NCI-H2171 (cell line): ENCODE measurements at places on chromosomes 4 and X.

- DNase-seq: no peak
Observed at GRCh38 chr4:55358668-55359067, 12.6 kb downstream of the SRD5A3 start.

DNA sequence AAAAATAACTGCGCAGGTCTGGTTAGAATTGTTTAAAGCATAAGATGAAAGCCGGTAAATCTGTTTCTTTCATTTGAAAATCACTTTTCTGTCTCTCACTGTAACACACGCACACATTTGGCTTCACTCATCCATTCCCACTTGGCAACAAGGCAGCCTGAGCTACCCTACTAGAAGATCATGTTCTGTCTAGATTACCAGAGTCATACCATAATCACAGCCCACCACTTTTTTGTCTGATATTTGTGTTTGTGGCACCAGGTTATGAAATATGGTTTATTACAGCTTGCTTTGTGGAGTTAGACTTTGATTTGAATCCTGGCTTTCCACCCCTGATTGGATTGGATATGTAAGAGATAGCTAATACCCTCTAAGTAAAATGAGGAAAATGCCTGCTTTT lies 2.2 kb downstream of the USO1 start:
- no peak for DNase-seq

DNA sequence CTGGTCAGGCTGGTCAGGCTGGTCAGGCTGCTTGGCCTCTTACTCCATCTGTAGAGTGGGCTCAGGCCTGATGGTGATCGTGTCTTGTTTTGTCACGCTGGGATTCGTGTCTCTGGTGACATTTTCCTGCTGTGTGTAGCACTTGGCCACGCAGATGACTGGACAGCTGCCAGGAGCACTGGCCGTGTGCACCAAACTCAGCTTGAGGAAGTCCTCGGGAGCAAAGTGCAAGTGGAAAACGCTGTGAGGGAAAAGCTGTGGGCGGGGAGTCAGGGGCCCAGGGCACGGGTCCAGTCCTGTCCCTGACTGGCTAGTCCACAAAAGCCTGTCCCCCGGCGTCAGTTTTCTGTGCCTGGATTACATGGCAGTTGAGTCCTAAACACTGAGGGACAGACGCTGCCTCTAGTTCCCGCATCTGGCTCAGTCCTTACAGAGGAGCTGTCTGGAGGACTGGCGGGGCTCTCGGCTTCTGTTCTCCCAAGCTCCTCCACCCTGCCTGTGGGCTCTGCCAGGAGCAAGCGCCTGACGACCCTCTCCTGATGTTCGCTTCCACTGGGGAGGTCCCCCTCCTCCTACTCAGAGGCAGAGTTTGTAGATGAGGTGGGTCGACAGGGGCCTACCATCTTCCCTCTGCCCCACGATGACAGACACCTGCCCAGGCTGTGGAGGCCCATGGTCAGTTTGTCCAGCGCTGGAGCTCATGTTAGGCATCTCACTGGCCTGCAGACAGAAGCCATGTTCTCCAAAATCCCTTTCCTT lies 35.9 kb upstream of the GRPEL1 start:
- DNase-seq: no peak

- DNase-seq: peak; percentile 21
Observed at GRCh38 chr4:73620115-73620792, at the start of gene RASSF6. RASSF6 (minus strand) TSS chr4:73620436; CDS start chr4:73611795, 8,641 bp downstream.

- DNase-seq: no peak
Observed at GRCh38 chr4:147034372-147034771, 88.7 kb upstream of the TTC29 start.

DNA sequence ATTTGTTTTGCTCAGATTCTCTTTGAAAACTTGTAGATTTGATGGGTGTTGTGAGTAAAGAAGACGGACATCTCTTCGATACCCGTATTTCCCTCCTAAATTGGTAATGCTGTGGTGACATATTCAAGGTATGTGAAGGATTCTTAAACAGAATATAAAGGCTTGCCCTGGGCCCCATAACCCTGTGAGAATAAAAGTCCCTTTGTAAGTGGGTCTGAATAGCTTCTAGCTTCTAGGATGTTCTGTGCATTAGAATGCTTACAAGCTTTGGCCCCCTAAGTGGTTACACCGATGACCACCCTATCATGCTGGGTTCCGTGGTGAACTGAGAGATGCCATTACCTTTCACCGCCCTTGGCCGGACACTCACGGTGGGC lies 574 bp upstream of the MOB1B start:
- DNase-seq: no peak

DNA sequence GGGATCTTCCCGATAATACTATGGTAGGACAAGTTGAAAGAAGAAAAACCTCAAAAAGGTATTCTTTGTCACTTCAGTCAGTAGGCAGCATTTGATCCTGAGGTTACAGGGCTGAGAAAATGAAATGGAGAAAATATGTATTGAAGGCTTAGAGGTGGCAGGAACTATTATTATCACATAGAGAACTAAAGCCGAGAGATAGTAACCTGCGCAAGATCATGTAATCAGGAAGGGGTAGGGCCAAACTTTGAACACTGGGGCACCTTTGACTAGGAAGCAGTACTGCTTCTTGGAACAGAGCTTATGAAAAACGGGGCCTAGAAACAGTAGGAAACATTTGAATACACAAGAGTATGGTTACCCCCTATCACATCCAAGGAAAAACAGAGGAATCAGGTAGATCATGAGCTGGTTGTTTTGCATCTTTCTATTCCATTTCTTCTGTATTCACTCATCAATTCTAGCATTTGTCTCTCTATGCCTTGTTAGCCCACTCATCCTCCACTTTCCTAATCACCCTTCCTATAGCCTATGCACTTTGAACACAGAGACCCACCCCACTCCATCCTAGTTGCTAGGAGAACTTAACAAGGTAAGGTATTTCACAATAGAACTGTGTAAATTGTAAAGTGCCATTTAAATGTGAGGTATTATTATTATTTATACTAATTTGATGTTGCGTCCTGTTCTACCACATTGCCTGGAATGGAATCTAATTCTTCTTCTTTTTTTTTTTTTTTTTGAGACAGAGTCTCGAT lies 34.6 kb upstream of the SLC9A7 start:
- DNase-seq: no peak

GRCh38 chr4:165288639-165289422 lies 38.6 kb upstream of the MSMO1 start:
- DNase-seq: no peak

- DNase-seq: no peak
Observed at GRCh38 chrX:530726-531610, 99.6 kb upstream of the SHOX start.

GRCh38 chrX:53305996-53306937 lies 24.9 kb upstream of the IQSEC2 start:
- DNase-seq: no peak

- no peak for DNase-seq
Observed at GRCh38 chr4:89196745-89197144, 85.4 kb downstream of the TIGD2 start.

DNA sequence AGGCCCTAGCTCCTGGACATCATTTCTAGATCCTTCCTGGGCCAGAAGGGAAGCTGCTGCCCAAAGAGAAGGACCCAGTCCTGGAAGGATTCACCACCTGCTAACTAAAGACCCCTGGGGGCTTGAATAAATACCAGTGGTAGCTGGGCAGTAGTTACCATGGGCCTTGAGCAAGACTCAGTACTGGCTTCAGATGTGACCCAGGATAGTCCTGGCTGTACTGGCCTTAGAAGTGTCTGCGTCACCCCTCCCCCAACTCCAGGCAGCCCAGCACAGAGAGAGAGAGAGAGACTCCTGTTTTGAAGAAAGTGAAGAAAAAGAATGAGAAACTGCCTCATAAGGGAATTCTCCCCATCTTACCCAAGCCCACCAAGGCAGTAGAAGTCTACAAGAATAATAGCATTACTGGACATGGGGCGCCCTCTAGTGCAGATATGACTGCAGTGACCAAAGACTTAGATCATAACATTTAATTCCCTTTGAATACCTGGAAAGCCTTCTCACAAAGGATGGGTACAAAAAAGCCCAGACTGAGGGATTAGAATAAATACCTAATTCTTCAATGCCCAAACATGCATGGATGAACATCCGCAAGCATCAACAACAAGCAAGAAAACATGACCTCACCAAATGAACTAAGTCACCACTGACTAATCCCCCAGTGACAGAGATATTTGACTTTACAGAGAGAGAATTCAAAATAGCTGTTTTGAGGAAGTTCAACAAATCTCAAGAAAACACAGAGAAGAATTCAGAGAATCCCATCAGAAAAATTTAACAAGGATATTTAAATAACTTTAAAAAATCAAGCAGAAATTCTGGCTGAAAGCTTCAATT lies 171.8 kb downstream of the HNRNPD start:
- peak; percentile 24 for DNase-seq

GRCh38 chrX:150334981-150335380 lies 28.1 kb upstream of the MAMLD1 start:
- no peak for DNase-seq

DNA sequence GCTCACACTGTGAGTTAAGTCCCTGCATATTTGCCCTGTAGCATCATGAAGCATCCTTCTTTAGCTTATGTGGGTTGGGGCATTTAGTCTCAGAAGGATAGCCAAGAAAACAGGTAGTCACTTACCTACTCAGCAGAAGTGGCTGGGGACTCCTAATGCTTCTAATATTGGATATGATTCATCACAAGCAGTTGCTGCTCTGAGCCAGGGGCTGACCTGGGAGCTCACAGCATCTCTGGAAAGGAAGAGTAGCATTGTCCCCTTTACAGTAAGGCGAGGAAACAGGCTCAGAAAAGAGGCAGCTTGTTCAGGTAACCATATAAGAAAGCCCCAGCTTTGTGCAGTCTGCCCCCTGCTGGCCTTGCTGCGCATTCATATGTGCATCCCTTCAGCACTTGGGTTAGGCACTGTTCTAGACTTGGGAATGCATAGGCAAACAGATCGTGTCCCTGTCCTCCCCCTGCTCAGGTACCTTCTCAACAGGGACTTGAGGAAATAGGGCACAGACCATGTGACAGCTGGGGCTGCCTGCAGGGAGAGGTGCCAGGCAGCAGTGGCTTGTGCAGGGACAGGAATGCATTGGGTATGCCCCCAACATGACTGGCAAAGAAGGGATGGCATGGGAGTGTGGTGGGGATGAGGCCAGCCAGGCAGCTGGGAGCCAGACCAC lies 35.7 kb upstream of the TBC1D14 start:
- DNase-seq: no peak

DNA sequence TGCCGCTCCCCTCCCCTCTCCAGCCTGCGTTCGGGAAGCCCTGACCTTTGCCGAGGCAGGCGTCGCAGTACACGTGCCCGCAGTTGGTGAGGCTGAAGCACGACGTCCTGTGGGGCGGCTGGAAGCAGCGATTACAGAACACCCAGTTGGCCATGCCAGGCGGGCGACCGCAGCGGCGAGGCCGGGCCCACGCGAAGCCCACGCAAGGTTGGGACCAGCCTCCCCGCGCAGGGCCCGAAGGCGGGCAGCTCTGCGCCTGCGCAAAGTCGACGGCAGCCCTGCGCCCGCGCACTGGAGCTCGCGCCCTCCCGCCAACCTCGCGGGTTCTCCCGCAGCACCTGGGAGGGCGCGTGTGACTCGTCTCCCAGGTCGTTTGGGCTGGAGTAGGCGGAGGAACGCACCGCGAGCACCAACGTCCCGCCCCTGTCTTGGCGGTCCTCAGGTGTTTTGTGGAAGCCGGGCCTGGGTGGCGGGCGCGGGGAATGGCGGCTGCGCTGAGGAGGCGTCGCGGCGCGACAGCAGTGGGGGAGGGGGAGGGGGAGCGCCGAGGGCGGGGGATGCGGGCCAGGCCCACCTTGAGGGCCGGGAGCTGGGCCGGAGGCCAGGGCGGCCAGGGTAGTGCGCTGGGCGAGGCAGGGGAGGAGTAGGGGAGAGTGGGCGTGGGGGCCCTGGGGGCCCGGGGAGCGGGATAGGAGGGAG lies at the start of gene RNF212:
Gene RNF212 (minus strand): TSS at position 254 of the 699 bp plus-strand sequence. CDS start 100 bp downstream, at position 154.
- no peak for DNase-seq

- peak; percentile 41 for DNase-seq
Observed at GRCh38 chrX:39836802-39837420, 260.8 kb downstream of the BCOR start.

DNA sequence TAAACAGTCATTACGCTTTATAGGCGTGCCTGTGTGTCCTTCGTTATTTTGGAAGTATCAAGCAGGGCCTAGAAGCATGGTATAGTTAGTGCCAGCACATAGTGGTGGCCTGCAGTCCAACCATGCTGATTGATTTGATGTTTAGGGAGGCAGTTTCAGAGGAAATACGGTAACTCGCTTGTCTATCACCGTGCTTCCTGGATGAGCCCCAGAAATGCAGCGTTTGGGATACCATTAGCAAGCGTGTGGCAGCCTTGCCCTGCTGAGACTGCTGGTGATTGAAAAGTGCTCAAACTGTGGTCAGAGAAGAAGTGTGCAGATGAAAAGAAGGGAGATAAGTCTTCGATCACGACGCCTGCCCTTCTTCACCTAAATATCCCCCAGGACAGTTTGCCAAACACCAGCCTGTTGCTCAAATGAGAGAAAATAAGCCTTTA lies 158.4 kb downstream of the CHIC2 start:
- no peak for DNase-seq

GRCh38 chr4:107122736-107123135 lies 86.6 kb upstream of the DKK2 start:
- DNase-seq: no peak

GRCh38 chr4:173121076-173121561 lies 47.5 kb upstream of the GALNT7 start:
- DNase-seq: peak; percentile 13

- no peak for DNase-seq
Observed at GRCh38 chr4:152635851-152636250, 43.9 kb downstream of the TMEM154 start.
